ENCODE measurements at places on chromosomes 5 and 9. TPM values are rescaled to one million over a fixed set of nuclear protein-coding genes. Genes with fewer than 3 reads are reported as not detected.

The PCDHA1 gene
- total RNA-seq = not detected

The NEUROG1 gene
- not detected for total RNA-seq

The N4BP3 gene
- total RNA-seq = 5.7 TPM

The PCDHA6 gene
- total RNA-seq = not detected

The ECSCR gene
- 1.9 TPM for total RNA-seq

The PDZD2 gene
- 0.08 TPM for total RNA-seq

The PLAC8L1 gene
- 0.88 TPM for total RNA-seq

The KIF4B gene
- 0.11 TPM for total RNA-seq

The SIT1 gene
- 122 TPM for total RNA-seq

The DNAJB5 gene
- 42.5 TPM for total RNA-seq

The KCNN2 gene
- total RNA-seq = not detected

The RAD1 gene
- 42.6 TPM for total RNA-seq

The CNTNAP3 gene
- total RNA-seq = not detected

The CYFIP2 gene
- 493 TPM for total RNA-seq

The XRCC4 gene
- 13.6 TPM for total RNA-seq

The PTPRD gene
- total RNA-seq = not detected

The OR2V2 gene
- total RNA-seq = not detected

The GPRIN1 gene
- total RNA-seq = 4.6 TPM

The NOXA1 gene
- 1.5 TPM for total RNA-seq

The STING1 gene
- total RNA-seq = 128 TPM

The MYOT gene
- not detected for total RNA-seq

The TNFSF8 gene
- 26.9 TPM for total RNA-seq

The PCDHGB6 gene
- total RNA-seq = not detected

The FCN2 gene
- total RNA-seq = not detected

The SPATA31E1 gene
- total RNA-seq = not detected

The C5orf58 gene
- not detected for total RNA-seq

The SPINK5 gene
- not detected for total RNA-seq

The TAS2R1 gene
- not detected for total RNA-seq

The TMEM252 gene
- total RNA-seq = not detected

The RACK1 gene
- 2,392 TPM for total RNA-seq

The GFM2 gene
- 31.4 TPM for total RNA-seq

The ORM1 gene
- not detected for total RNA-seq

The MBLAC2 gene
- total RNA-seq = 4.1 TPM

The CATSPER3 gene
- 0.51 TPM for total RNA-seq

The HTR1A gene
- total RNA-seq = not detected

The SLC25A46 gene
- total RNA-seq = 28.1 TPM

The DNAH5 gene
- total RNA-seq = not detected

The CD274 gene
- 34.5 TPM for total RNA-seq

The CERCAM gene
- 3.2 TPM for total RNA-seq

The COL5A1 gene
- total RNA-seq = 0.18 TPM

Data from activated naive CD4-positive, alpha-beta T cell treated with anti-CD3 and anti-CD28 coated beads, Interleukin-2, amount 50 U/mL, for 72 hours (primary cell).